ENCODE measurements at places on chromosomes 7 and 10.

GRCh38 chr10:131936736-131937135 lies 35.9 kb downstream of the PPP2R2D start:
- DNase-seq = no peak

DNA sequence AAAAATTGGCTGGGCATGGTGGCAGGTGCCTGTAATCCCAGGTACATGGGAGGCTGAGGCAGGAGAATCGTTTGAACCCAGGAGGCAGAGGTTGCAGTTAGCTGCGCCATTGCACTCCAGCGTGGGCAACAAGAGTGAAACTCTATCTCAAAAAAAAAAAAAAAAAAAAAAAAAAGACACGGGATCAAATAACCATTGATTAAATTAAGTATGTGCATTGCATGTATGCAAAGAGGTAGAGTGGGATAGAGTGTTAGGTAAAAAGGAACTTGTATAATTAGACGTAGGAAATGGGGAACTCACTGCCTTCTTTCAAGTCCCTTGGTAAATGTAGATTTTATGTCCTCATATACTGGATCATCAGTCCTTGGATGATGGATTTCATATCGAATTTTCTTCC lies 13.1 kb downstream of the VCL start:
- no peak for DNase-seq

GRCh38 chr10:121610798-121611323 lies 12.6 kb upstream of the FGFR2 start:
- no peak for DNase-seq

DNA sequence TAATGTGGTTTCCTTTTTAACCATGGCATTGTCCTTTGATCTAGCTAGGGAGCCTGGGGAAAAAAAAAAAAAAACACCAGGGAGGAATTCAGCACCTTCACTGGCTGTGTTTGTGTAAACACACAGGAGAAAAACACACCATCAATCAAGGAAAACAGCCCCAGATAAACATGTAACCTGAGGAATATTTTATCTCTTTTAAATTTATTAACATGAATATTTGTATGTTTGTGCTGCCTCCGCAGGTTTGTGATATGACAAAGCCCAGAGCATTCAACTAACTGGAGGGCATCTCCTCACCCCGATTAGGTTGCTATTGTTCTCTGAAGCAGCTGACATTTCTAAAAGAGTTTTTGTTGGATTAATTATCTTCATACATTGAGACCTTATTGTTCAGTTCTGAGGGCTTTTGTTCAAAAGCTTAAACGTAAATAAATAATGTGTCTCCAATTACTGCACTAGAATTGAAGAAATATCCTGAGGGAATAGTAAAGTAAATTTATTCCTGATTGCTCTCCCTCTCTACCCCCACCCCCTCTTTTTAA lies 89.4 kb upstream of the SEMA3E start:
- DNase-seq = peak; percentile 28

DNA sequence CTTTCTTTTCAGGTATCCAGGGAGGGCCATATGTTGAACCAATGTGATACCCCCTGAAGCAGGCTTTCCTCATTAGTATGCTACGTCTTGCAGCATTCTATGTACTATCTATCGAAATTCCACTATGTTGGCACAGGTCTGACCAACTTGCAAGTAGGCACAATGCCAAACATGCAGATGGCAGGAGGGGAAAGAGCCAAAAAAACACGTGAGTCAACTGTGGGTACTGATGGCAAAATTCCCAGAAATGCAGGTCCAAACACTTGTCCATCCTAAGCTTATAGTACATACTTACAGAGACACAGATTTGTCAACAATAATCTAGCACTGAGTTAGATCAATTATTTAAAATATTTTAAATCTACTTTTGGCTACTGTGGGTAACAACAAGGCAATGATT lies 394.9 kb downstream of the DGKB start:
- DNase-seq = peak; percentile 96

GRCh38 chr7:65371468-65371867 lies 2.2 kb upstream of the ZNF92 start:
- peak; percentile 5 for DNase-seq

- DNase-seq = no peak
Measured at GRCh38 chr10:68359189-68359588, 26.5 kb upstream of the PBLD start.

DNA sequence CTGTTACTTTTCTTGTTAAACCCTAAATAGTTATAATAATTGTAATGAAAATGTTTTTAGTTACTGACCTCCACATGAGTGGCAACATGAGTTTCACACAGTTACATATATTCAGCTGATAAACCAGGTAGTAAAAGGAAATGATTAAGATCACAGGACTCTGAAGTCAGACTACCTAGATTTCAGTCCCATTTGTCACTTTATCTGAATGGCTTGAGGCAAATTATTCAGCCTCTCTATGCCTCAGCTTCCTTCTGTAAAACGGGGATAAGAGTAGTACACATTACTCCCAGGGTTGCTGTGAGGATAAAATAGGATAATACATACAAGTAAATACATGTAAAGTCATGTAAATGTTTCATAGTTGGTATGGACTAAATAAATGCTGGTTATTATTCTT lies 254.3 kb upstream of the LRRTM3 start:
- no peak for DNase-seq

DNA sequence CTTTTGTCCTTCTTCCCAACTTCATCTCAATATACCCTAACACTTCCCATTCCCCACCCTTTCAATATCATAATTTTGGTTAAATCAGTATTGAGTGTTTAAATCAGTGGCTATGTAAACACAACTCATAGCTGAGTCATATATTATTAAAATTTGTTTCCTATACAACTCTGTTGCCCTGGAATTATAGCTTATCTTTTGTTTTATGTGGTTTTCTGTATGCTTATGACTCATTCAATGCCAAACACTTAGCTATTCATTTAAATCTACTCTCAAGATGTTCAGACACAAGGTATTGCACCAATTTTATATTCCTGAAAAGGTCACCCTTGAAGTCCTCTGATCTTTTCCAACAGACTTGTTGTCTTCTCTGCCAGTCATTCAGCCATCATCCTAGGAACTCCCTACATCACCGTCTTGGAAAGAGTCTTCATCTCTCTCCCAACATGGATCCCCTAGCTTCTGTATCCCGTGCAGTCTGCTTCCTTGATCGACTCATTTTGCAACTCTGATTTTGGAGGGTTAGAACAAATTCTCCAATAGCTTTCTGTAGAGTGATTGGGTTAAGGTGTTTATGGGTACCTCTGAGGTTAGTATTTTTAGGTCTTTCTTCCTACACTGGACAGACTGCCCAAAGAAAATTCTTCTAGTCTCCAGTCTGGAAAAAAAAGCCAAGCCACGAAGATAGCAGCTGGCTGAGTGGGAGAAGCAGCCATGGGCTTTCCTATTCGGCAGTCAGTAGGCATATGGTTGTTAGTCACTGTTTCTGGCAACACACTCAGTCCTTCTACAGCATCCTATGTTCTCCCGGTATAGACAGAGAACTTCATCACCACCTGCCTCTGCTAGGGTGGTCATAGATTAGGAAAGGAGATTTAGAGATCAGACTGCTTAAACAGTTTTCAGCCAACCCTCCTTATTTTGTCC lies 102.1 kb downstream of the CRPPA start:
- DNase-seq = no peak
